IMR-90 (cell line): ENCODE measurements at places on chromosomes 5 and 9.

GRCh38 chr9:134215420-134215698, 51.0 kb upstream of the RNU6ATAC start:
- no peak for DNase-seq

DNA sequence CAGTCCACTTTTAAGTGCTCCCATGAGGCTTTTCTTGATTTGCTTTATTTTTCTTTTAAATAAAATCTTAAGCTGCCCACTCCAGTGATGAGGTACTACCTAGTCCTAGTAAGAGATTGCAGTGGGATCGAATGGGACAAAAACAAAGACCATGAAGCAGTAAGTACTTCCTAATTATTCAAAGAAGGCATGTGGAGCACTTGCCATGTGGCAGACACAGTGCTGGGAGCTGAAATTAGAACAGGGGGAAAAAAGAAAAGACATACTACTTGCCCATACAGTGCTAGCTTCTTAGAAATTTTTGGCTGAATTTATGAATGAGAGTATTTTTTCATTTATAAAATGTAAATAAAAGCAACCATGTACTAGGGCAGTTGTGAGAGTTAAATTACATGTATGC, 239.9 kb upstream of the TNC start:
- no peak for DNase-seq

- peak; percentile 85 for DNase-seq
Measured at GRCh38 chr9:110114086-110114858, 93.7 kb downstream of the C9orf152 start.

- DNase-seq, result no peak
Measured at GRCh38 chr5:175872287-175873087, 1.1 kb downstream of the CPLX2 start.
